Activated CD4-positive, alpha-beta T cell treated with anti-CD3 and anti-CD28 coated beads, Interleukin-2, amount 10 ng/mL, durations not matched to agents 24 days and 14 days (primary cell): ENCODE measurements at places on chromosomes 7 and 10.

- no peak for DNase-seq
These were observed 232.9 kb upstream of the NPY start for GRCh38 chr7:24050991-24051560.

DNA sequence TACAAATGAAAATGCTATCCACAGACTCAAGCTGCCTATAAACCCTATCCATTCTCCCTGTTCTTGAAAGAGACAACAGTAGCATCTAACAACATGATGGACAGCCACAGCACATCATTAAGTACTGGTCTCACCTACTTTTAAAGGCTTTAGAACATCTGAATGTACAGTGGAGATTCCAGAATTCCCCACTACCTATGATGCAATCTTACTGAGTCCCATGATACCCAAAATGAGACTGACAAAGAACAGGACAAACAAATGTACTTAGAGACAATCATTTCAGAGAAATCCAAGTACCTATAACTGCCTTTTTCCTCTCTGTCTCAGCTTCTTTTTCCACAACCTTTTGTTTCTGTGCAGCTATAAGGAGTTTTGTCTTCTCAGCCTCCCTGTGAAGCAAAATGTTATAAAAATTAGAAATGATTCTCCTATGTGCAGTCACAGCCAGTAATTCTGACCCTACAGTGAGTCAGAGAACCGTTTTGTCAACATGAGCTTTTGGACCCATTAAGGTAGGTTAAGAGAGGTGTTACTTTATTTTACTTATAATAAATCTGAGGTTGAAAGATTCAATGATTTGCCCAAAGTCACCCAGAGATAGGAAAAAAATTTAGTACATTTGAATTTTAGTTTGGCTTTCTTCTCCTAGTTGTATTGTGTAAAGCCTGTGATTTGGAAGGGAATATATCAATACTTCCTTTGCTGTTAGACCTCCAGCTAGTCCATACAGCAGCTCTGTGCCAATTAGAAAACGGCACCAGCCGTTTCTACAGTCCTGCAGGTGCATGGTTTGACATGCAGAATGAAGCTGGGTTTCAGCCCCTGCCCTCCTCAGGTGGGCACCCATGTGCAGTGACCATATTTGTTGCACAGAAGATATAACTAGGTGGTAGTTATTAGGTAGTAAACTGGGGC is 21.9 kb downstream of the ERLIN1 start:
- DNase-seq = no peak

- DNase-seq = no peak
These were observed 231.8 kb upstream of the CACNA2D1 start for GRCh38 chr7:82675396-82675795.

DNA sequence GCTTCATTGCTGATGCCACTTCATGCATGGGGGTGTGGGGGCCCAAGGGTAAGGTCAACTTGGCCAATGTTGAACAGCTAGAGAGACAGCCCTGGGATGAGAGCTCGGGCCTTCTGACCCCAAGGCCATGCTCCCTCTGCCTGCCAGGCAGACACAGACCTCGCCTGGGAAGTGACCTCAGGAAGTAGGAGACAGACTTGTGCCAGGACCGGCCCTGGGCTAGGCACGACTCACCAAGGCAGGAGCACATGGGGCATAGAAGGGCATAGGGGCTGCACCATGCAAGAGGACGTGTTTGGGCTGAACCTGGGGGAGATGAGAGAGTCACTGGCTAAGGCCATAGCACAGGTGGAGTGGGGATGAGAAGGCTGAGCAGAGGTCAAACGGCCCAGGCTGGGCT is 27.1 kb downstream of the ZCCHC24 start:
- DNase-seq = no peak

GRCh38 chr7:104956753-104957450 is 57.1 kb upstream of the KMT2E start:
- peak; percentile 88 for DNase-seq

DNA sequence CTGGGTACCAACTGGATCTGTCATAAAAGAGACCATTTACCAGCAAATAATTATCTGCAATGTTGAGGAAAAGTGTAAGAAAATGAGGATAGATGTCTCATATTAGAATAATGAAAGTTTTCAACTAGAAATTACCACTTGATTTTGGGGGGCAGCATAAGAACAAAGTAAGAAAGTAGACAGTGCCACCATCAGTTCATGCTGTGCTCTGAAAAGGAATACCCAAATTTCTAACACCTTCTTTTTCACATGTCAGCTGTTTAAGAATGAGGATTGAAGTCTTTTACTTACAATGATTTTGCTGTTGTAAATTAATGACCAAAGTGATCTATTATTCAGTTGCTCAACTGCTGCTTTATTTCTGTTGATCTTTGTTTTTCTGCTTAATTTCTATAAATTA is 578.3 kb downstream of the ETV1 start:
- DNase-seq = no peak

- peak; percentile 11 for DNase-seq
These were observed 119.9 kb downstream of the ADCYAP1R1 start for GRCh38 chr7:31171984-31172383.

- DNase-seq = no peak
These were observed 182.2 kb upstream of the AOAH start for GRCh38 chr7:36906448-36906847.

- DNase-seq = no peak
These were observed 137.9 kb downstream of the TCERG1L start for GRCh38 chr10:131173484-131174210.

GRCh38 chr10:36280890-36281499 is 638.9 kb upstream of the FZD8 start:
- DNase-seq = no peak

- DNase-seq = no peak
These were observed 95.1 kb downstream of the PPP1R3C start for GRCh38 chr10:91537614-91538383.

- DNase-seq = no peak
These were observed 89.4 kb downstream of the RALA start for GRCh38 chr7:39712751-39713150.
